AG09319 (cell line): ENCODE measurements at places on chromosomes 16 and 17.

- DNase-seq: no peak
Measured at GRCh38 chr17:79829004-79829403, 10.2 kb downstream of the CBX4 start.

- peak; percentile 22 for DNase-seq
Measured at GRCh38 chr17:61065263-61065773, 334.3 kb upstream of the TBX2 start.

- peak; percentile 31 for DNase-seq
Measured at GRCh38 chr17:74430706-74431567, 951 bp upstream of the GPRC5C start.

DNA sequence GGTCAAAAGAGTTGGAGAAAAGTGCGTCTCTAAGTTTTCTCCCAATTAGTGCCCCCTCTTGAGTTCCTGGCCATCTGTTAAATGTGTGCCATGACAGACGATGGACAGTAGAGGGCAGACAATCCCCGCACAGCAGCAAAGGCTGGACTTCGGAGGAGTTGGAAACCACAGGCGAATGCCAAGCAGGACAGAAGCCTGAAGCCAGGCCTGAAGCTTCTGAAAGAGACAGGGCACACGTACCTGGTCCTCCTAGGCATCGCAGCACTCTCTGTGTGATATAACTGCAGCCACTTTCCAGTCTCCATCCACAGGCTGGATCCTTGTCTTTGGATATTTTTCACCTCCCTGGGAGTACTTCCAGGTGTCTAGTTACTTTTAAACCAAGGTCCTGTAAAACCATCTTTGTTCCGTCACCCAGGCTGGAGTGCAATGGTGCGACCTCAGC, 14.5 kb downstream of the C17orf100 start:
- DNase-seq: peak; percentile 63

- no peak for DNase-seq
Measured at GRCh38 chr17:4585638-4585994, 1.3 kb downstream of the SMTNL2 start.

DNA sequence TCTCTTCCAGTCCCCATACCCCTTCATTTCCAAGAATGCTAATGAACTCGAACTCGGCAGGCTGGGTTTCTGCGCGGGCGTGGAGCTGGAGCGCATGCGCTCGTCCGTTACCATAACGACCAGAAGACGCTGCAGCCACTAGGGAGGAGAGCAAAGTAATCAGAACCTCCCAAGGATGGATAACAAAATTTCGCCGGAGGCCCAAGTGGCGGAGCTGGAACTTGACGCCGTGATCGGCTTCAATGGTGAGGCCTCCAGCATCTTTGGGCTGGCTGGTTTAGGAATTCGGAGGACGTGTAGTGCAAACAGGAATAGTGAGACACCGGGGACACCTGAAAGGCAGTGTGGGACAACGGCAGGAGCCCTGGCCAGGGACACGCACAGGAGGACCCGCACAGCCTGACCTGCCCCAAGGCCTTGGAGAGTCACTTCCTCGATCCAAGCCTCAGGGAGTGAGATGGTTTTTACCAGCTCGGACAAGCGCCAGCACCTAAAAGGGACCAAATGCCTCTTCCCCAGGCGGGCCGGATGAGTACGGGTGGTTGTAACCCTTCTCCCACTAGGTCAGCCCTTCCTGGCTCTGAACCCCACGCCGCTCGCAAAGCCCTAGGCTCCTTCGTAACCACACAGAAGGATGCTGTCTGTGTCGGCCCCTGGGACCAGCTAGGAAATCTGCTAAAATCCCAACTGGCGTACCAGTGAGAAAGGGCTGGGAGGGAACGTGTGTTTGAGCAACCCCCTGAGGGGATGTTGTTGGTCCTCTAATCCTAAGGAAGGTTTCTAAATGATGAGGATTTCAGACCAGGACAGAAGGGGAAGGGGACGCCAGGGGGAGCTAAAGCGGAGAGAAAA, at the start of gene CFAP52:
TSS of gene CFAP52 (plus strand) at position 122 of the 852 bp plus-strand sequence. CDS start at position 176, 54 bp downstream.
- peak; percentile 49 for DNase-seq

- no peak for DNase-seq
Measured at GRCh38 chr16:65661558-65661957, 539.7 kb upstream of the CDH11 start.

DNA sequence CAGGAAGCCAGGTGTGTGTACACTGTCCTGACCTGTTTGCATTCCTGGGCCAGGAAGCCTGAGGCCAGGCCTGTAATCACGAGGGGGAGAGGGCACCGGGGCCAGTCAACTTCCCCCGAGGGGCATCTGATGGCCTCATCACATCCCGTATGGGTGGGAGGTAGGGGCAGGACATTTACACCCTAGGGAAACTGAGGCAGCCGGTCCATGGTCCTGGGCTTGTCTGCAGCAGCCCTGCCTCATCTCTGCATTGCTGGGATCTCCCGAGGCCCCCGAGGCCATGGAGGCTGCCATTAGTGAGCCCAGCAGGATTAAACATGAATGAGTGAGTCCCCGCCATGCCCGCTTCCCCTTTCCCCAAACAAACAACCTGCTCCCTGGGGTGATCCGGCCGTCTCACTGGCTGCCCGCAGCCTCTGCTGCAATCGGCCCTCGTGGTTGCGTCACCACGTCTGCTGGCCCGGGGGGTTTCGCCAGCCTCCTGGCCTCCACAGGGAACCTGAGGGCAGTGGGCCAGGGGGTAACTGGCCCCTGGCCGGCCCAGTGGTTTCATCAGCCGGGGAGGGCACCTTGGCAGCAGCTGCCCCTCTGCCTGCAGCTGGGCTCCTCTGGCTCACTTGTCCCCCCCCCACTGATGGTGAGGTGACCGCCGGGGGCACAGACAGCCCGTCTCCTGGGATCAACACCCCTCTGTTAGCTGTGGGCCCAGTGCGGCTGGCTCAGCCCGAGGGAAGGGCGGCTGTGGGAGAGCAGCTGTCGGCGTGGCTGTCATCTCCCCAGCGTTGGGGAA, 88.3 kb upstream of the GSE1 start:
- DNase-seq: no peak

DNA sequence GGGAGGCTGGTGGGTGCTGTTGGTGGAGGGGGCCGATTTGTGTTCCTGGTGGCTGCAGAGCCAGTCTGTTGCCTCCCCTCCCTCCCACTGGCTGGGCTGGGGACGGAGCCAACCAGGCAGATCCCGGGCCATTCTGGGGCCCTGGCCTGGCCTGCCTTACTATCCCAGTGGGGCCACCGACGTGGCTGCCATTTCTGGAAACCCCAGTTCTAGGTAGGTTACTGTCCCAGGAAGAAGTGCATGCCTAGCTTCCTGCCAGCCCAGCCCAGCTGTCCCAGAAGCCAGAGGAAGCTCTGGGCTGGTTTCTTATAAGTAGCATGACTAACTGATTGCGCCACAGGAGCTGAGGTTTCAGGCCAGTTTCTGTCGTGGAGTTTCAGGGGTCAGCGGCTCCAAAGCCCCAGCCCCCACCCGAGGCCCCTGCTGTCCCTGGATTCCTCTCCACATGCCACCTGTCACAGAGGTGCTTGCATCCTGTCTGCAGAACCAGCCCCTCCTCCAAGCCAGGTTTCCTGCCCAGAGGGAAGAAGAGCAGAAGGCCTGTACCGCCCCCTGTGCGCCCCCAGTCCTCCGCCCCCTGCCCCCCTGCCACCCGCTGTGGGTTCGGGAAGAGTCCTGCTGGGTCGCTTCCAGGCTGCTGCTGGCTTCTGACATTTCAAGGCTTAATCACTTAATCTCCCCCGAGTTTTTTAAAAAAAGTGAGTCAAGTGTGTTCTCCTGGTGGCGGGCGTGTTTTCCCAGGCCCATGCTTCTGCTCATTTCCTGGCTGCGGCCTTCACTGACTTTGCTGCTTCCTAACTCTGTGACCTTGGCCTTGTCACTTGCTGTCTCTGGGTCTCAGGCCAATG, 13.2 kb downstream of the IL4R start:
- peak; percentile 90 for DNase-seq

GRCh38 chr16:55901566-55902217, 26.5 kb upstream of the CES5A start:
- DNase-seq: no peak

DNA sequence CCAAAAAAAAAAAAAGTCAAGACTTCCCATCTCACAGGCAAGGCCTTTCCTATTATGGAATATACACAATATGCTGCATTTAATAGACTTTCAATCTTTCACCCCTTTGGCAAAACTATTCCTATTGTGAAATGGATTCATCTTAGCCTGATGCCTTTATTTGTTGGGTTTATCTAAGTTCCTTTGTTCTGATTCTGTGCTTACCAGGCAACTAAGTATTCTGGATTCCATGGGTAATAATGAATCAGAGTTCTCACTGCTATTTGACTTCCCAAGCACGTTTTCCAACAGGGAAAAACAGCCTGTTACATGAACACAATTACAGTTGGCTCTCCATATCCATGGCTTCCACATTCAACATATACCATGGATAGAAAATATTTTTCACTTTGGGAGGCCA, 135.5 kb downstream of the MYO1D start:
- no peak for DNase-seq

DNA sequence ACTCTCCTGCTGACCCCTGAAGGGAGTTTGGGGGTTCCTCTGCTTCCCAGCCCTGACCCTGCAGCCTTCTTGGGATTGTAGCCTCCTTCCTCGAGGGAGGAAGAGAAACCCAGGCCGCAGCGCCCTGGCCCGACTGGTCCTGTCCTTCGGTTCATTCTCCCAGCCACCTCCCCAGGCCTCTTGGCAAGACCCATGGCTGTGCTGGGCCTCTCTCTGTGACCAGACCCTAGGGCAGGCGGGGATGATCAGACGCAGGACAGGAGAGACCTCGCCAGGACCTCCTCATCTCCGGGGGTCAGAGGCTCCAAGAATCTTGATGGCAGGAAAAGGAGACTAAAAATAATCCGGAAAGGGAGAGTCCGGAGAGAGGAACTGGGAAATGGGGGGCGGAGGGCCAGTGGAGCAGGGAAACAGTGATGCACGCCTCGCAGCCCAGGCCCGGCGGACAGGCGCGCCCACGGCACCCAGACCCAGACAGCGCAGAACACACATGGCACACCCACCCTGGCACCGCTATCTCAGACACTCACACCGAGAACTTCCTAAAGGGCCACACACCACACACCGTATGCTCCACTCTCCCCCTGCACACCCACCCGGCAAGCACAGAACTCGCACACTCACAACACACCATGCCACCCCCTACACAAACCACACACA, 1.2 kb downstream of the ARHGEF15 start:
- DNase-seq: no peak

- no peak for DNase-seq
Measured at GRCh38 chr16:58885528-58886170, 151.5 kb upstream of the GOT2 start.
